ENCODE measurements at places on chromosomes 1 and 21. TPM values are rescaled to one million over a fixed set of nuclear protein-coding genes. Genes with fewer than 3 reads are reported as not detected.

DNA sequence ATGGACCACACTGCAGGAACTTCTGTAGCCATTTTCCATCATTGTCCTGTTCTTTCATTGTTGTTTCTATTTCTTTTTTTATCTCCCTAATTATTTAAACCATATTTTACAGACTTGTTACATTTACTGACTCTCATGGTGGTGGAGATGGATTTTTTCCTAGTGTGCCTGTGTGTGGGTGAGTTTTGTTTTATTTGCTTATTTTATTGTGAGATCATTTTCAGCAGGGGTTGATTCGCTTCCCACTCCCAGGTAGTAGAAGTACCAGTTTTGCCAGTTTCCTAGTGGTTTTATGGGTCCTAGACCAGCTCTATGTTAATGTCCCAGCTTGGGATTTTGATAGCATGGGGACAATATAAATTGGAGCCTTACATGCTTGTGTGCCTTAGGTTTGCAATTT lies 80.0 kb upstream of the BACH1 start:
- no peak overlapping the region for H3K4me3 ChIP-seq
- H3K27ac ChIP-seq: peak overlapping the region; percentile 15
- no peaks in the 10 kb centered on the region for H3K27me3 ChIP-seq
- no peaks in the 10 kb centered on the region for H3K36me3 ChIP-seq
- DNase-seq: no peak

GRCh38 chr1:52862666-52863458 lies 20.3 kb downstream of the ZYG11A start:
- H3K4me1 ChIP-seq: peaks cover 7% of the 10 kb centered on the region
- H3K27me3 ChIP-seq: no peaks in the 10 kb centered on the region
- DNase-seq: no peak
- H3K4me3 ChIP-seq: no peak overlapping the region

Gene PRPF38B
- total RNA-seq: 26.1 TPM

Gene SLC44A5
- 4.8 TPM for total RNA-seq

DNA sequence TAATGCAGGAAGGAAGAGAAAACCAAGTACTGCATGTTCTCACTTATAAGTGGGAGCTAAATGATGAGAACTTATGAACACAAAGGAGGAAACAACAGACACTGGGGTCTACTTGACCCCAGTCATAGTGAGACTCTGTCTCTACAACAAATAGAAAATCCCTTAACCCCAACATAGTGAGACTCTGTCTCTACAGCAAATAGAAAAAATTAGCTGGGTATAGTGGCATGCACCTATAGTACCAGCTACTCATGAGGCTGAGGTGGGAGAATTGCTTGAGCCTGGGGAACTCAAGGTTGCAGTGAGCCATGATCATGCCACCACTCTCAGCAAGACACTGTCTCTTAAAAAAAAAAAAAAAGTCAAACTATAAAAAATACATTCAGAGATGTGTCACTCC lies 42.7 kb downstream of the GIPC2 start:
- no peaks in the 10 kb centered on the region for H3K27me3 ChIP-seq
- H3K27ac ChIP-seq: no peak overlapping the region
- H3K36me3 ChIP-seq: no peaks in the 10 kb centered on the region
- no peak for DNase-seq
- no peaks in the 10 kb centered on the region for H3K4me1 ChIP-seq

Gene KPNA6
- 48.5 TPM for total RNA-seq

DNA sequence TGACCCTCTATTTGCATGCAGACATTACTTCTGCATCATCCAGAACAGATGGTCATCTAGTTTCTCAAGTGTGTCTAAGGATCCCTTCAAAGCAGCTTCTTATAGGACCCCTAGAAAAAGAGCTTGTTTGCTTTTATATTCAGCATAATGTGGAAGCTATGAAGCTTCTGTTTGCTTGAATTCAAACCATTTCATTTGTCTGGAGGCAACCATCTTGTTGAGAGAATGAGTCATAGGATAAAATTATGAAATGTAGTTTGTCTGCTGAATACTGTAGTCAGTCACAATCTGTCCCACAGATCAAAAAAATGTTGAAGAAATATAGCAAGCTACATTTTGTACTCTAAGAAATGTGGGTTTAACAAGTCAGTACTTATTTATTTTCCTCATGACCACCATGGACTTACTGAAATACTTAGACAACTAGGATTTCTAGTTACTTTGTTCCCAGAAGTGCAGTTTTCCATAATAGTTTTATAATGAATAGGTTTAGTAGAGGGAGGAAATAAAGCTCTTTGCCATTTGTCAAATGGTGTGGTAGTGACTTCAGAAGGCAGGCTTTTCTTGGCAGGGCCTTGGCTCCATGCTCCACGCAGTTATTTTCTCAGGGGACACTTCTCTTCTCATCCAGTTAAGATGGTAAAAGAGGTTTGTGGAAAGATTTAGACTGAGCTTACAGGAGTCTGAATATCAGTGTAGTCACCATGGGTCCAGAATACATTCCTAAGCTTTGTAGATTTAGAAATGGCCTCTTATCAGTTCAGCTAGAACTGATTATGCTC lies 74.8 kb upstream of the DEPDC1 start:
- no peak for DNase-seq
- no peaks in the 10 kb centered on the region for H3K4me1 ChIP-seq
- H3K4me3 ChIP-seq: no peak overlapping the region

Data from hepatocyte (in vitro differentiated cells).